ENCODE measurements at places on chromosomes 11 and 22. TPM values are rescaled to one million over a fixed set of nuclear protein-coding genes. Genes with fewer than 3 reads are reported as not detected.

The CLDN5 gene
- total RNA-seq: 42.0 TPM

DNA sequence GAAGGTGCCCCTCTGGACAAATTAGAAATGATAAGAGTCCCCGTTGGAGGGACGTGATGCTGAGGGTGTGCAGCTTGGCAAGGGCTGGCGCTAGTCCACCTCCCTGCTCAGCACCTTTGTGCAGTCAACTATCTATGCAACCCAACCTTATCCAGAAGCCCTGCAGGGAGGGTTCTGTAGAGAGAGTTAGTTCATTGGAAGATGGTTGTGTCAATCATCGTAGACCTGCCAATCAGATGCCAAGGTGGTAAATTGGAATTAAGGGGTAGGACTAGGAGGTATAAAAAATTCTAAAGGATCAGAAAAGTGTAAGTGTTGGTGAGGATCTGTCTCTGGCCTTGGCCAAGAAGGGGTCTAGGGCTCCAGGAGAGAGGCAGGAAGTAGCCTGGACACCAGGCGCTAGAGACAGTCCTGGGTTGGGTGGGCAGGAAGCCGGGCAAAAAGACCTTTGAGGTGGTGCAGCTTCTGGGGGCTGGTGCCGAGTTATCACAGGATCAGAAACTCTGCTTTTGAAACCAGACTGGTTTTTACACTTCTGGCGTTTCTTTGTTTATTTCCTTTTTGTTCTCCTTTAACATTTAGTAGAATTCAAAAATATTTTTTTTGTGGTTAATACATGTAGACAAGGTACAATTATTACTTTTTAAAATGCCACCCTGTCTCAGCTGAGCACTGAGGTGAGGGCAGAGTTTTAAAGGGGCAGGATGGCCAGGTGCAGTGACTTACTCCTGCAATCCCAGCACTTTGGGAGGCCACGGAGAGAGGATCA lies 1.6 kb downstream of the C1QTNF6 start:
- H3K36me3 ChIP-seq: no peaks in the 10 kb centered on the region
- H3K4me1 ChIP-seq: peaks cover 17% of the 10 kb centered on the region
- no peak for DNase-seq
- H3K4me3 ChIP-seq: no peak overlapping the region
- no peaks in the 10 kb centered on the region for H3K27me3 ChIP-seq

DNA sequence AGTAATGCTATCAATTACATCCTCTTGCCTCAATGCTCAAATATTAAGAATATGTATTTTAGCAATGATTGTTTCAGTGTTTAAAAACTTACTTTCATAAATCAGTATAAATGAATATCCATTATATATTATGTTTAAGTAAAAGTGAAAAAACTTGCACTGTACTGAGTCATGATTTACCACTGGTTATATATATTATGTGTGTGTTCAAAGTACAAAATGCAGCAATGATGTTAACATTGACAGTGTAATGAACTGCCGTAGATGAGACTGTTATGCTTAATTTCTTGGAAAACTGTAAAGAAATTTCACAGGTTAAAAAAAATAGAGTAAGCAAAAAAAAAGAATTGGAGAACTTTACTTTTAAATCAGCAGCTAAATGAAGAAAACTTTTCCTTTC lies 8.7 kb downstream of the LIN7C start:
- no peak overlapping the region for H3K27ac ChIP-seq
- no peaks in the 10 kb centered on the region for H3K36me3 ChIP-seq
- H3K27me3 ChIP-seq: no peaks in the 10 kb centered on the region
- no peaks in the 10 kb centered on the region for H3K4me1 ChIP-seq
- DNase-seq: no peak

DNA sequence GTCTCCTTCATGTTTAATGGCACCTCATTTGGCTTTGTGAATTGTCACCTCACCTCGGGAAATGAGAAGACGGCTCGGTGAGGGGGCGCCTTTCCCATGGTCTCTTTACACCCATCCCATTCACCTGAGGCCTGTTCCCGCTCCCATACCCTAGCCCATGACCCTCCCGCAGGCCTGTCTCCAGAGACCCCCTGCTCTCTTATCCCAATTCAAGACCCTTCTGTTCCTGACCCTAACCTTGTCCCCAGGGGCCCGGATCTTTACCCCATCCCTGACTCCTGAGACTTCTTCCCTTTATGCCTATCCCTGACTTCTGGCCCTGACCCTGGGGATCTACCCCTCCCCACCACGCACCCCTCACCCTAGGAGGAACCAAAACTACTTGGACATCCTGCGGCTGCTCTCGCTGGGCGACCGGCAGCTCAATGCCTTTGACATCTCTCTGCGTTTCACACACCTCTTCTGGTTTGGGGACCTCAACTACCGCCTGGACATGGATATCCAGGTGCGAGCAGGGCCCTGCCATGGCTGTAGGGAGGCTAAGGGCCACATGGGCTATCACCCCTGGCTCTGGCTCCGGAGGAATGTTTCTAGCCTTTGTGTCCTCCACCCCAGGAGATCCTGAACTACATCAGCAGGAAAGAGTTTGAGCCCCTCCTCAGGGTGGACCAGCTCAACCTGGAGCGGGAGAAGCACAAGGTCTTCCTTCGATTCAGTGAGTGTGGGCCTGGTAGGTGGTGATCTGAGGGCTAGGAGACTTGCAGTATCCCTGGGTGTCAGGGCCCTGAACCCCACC lies 7.9 kb downstream of the INPPL1 start:
- no peak overlapping the region for H3K27ac ChIP-seq
- H3K27me3 ChIP-seq: no peaks in the 10 kb centered on the region
- H3K4me1 ChIP-seq: no peaks in the 10 kb centered on the region
- H3K4me3 ChIP-seq: no peak overlapping the region

The TPBGL gene
- 8.1 TPM for total RNA-seq

DNA sequence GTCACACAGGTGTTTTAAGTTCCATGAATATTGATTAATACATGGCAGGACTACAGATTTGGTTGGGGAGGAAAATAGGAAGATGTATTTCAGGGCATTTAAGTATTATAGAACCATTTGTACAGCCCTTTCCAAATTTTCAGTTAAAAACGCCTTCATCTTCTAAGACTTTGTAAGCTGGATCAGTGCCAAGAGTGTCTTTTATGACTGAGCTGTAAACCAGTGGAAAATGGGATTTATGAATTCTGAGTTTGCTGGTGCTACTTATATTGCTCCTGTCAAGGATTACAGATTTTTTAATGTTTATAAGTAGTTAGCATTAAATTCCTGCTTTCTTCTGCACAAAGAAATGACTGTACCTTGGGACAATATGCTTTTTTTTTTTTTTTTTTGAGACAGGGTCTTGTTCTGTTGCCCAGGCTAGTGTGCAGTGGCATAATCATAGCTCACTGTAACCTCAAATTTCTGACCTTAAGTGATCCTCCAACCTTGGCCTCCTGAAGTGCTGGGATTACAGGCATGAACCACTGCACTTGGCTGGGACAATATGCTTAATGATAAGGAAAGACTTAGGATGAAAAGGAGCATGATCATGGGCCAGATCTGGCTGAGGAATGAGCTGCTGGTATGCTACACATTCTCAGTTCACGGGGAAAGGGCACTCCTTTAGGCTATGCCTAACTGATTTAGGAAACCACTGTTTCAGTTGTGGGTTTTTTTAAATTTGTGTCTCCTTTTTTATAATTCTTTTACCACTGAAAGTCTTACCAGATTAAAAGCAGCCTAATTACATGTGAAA lies 113.6 kb upstream of the MTNR1B start:
- H3K36me3 ChIP-seq: no peaks in the 10 kb centered on the region
- no peaks in the 10 kb centered on the region for H3K27me3 ChIP-seq
- no peaks in the 10 kb centered on the region for H3K4me1 ChIP-seq
- H3K27ac ChIP-seq: no peak overlapping the region
- no peak overlapping the region for H3K4me3 ChIP-seq

DNA sequence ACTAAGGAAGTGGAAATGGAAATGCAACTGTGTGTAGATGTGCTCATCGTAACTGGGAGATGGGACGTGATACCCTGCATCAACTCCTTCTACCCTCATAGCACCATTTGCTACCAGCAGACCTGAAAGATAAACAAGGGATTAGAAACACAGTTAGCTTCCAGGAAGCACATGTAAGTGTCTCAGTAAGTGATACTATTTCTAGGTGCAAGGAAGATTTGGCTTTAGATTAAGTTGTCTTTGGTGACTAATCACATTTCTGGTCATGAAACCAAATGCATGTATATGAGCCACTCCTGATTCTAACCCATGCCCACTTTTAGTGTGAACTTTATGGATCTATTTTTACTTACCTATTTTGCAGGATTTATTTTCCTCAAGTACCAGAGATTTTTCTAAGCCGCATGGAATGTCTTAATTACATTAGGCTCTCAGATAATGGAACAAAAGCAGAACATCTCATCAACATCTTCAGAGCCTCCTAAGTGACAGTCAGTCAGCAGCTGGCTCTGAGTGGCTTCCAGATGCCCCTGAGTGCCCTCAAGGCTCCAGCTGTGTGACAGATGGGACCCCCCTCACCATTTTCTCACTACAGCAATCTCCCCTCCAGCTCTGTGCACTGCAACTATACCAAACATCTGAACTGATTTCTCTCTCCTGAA lies 21.2 kb downstream of the SLC5A12 start:
- no peaks in the 10 kb centered on the region for H3K27me3 ChIP-seq
- no peak overlapping the region for H3K4me3 ChIP-seq
- no peaks in the 10 kb centered on the region for H3K36me3 ChIP-seq
- no peaks in the 10 kb centered on the region for H3K4me1 ChIP-seq
- DNase-seq: no peak

The TEX54 gene
- 38.1 TPM for total RNA-seq

The PACS1 gene
- 131 TPM for total RNA-seq

Measured in testis (tissue), 5 donors.